ENCODE measurements at places on chromosomes 6 and 20.

- no peak for DNase-seq
These were observed 322.5 kb downstream of the HACE1 start for GRCh38 chr6:104537180-104537579.

- DNase-seq = no peak
These were observed 817 bp downstream of the ME1 start for GRCh38 chr6:83429857-83430610.

DNA sequence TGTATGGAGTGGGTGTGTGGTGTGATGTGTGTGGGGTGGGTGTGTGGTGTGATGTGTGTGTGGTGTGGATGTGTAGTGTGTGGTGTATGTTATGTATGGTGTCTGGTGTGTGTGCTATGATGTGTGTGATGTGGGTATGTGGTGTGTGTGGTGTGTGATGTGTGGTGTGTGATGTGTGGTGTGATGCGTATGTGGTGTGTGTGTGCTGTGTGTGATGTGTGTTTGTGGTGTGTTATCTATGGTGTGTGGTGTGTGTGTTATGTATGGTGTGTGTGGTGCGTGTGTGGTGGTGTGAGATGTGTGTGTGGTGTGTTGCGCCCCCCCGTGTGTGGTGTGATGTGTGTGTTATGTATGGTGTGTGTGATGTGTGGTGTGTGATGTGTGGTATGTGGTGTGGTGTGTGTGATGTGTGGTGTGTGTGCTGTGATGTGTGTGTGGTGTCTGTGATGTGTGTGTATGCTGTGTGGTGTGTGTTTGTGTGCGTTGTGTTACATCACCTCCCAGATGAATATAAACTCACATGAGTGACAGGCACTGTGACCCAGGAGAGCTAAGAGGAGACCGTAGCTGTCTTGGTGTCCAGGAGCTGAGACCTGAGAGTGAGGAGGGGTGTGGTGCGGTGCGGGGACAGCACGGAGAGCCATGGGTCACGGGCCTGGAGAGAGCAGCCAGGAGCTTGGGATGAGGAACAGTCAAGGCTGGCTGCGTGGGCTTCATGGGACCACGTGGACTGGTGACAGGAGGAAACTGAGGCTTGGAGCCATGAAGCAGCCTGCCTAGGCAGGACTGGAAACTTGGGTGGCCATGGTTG, 8.8 kb downstream of the DLGAP4 start:
- DNase-seq = no peak

GRCh38 chr20:53918949-53919361, 151.4 kb downstream of the BCAS1 start:
- DNase-seq = no peak
